BJ (cell line): ENCODE measurements at places on chromosomes 12 and 14.

- DNase-seq: no peak
Measured at GRCh38 chr14:80587096-80587724, 354.3 kb downstream of the CEP128 start.

- DNase-seq: no peak
Measured at GRCh38 chr12:110739894-110740293, 2.8 kb downstream of the PPP1CC start.

DNA sequence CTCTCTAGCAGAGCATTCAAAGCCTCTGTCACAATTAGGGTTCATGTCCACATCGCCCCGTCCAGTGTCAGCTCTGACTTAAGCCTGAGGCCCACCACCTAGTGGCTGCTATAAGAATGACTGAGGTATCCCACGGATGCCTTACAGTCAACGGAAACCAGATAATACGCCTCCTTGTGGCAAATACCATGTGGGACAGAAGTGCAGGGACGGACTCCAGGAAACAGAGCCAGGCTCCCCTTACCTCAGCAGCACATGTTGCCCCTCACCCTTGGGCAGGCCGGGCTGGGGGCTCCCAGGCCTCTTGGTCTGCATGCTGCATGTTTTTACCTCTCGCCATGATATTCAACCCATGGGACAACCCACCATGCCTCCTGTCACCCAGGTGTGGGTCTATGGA lies 86.3 kb downstream of the VWF start:
- no peak for DNase-seq

- DNase-seq: no peak
Measured at GRCh38 chr12:50569876-50570275, 65.1 kb downstream of the DIP2B start.

GRCh38 chr12:41917938-41918341 lies 226.7 kb downstream of the GXYLT1 start:
- no peak for DNase-seq

- no peak for DNase-seq
Measured at GRCh38 chr12:20260851-20261250, 107.5 kb upstream of the PDE3A start.

GRCh38 chr12:42560977-42561376 lies 28.6 kb downstream of the PRICKLE1 start:
- no peak for DNase-seq

DNA sequence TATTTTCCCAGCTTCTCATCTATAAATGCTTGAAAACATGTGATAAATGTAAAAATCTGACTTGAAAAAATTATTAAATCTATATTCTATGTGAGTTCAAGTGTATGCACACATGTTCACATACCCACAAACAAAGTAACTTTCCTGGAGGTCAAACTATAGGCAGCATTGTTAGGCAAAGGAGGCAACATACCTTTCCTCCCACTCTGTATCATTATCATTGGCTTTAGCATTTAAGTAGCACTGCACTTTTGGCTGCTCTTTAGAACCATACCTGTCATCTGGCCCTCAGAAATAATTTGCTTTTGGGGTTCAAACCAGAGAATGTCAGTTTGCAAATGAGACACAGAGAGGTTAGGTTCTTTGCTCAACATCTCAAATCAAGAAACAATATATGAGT lies 102.4 kb upstream of the CCDC196 start:
- no peak for DNase-seq

- DNase-seq: no peak
Measured at GRCh38 chr12:111971800-111972199, 41.2 kb downstream of the TMEM116 start.

GRCh38 chr12:45270951-45271350 lies 55.1 kb downstream of the ANO6 start:
- no peak for DNase-seq

DNA sequence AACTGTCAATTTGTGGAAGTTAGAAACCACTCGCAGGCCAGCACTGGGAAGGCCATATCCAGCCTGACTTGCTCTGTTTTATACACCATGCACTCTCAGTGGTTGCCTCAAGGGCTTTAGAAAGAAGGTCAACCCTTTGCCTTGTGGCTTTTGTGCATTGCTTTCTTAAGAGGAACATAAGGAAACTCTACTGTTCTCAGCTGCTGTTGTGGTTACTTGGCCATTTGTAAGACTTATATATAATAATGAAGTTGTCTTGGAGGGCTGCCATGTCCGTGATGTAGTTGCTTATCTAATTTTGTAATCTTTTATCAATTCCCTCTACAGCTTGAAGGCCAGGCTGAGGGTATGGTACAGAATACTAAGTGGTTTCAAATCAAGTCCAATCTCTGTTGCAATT lies 637.8 kb downstream of the DIO2 start:
- DNase-seq: no peak

GRCh38 chr14:67397536-67397935 lies 14.4 kb downstream of the PLEK2 start:
- no peak for DNase-seq

DNA sequence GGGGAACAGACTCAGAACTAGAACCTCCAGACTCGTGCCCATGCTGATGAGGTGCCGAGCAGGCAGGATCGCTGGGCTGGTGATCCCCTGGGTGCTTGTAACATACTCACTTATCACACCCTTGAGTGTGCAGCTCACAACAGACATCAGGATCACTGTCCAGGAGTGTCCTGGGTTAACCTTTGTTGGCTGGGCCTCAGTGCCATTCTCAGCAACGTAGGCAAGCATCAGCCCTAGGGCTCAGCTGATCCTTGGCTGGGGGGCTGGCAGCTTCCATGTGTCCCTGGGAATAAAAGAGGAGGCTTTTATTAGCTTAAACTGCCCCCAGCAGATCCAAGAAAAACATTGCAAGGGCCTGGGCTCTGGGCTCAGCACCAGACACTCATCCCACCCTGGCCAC lies 1.6 kb downstream of the TMEM229B start:
- no peak for DNase-seq

- DNase-seq: no peak
Measured at GRCh38 chr12:124094733-124095132, 121.7 kb downstream of the ZNF664 start.

DNA sequence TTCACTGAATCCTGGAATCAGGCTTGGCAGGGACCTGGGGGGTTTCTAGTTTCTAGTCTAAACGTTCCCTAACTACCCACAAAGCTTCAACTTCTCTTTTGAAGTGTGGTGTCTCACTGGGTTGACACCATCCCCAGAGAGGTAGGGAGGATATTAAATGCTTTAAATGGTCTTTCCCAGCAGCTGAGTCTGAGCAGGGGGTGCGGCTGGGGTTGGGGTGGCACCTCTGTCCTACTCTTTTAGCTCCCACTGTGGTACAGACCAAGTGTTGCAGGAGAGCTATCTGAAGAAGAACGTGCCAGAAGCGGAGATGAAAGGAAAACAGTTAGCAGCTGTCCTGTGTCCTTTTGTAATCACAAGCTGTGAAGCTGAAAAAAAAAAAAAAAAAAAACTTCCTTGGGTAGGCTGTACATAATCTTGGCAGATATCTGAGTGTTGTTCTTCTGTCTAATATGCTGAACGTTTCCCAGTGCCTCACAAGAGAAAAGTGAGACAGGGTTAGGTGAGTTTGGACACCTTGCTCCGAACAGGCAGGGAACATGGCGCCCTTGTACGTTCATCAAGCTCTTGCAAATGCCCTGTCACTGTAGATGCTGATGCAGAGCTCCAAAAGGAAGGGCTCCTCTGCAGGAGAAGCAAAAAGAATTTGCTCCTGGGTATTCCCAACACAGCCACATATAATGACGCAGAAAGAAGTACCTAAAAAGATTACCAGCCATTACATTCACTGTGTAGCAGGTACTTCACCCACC lies 447.2 kb downstream of the APAF1 start:
- DNase-seq: no peak

- DNase-seq: no peak
Measured at GRCh38 chr14:61528591-61529021, 166.7 kb upstream of the HIF1A start.

- DNase-seq: no peak
Measured at GRCh38 chr14:88901189-88901588, 76.7 kb downstream of the TTC8 start.

DNA sequence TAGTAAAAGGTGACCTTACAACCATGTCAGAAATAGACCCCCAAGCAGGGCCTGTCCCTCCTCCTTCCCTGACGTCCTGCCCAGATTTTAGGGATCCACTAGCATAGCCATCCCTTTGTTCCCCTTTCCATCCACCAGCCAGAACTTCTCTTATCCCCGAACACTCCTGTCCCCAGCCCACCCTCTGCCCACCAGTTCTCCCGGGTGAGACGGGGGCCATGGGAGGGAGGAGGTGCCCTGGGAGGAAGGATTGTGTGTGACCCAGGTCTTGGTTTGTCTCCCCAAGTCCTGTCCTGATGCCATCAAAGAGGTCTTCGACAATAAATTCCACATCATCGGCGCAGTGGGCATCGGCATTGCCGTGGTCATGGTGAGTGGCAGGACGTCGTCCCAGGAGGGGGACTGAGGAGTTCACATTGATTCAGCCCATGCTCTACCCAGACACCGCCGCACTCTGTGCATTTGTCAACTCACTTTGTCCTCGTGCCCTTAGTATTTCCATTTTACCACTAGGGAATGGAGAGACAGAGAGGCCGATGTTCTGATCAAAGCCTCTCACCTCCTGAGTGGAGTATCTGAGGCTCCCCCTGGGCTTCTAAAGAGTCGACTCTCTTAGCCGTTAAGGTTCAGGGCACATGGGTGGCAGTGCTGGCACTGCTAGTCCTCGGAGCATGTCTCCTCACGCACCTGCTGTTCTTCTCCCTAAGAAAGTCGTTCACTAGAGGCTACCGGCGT lies 35.9 kb downstream of the CD9 start:
- DNase-seq: no peak

DNA sequence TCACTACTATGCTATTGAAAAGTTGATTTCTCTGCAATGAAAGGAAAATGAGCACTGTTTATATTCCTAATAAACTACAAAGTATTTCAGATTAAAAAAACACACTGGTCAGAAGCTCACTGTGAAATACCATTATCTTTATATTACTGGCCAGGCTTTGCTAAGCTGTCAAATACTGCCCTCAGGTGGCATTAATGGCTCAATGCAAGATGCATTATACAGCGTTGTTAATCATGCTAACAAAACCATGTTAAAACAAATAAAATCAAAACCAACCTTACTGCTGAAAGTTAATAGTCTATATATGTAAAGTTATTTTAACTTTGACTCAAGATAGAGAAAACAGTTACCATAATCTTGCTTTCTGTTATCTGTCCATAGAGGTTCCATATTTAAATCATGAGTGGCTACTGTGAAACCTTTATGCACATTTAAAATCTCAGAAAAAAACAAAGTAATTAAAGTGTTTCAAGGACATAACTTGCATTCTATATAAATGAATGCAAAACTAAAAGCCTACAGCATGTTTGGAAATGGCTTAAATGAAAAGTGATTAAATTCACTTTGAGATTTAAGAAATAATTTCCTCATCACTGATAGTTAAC lies 121.7 kb downstream of the RALGAPA1 start:
- DNase-seq: no peak

- DNase-seq: no peak
Measured at GRCh38 chr12:78210506-78210860, 379.8 kb downstream of the NAV3 start.
